ENCODE measurements at places on chromosomes 4 and X.

- no peak for DNase-seq
These were observed 10.7 kb downstream of the USP9X start for GRCh38 chrX:41095908-41096307.

GRCh38 chrX:113260474-113260873 is 419.8 kb upstream of the AMOT start:
- no peak for DNase-seq

- no peak for DNase-seq
These were observed 23.9 kb downstream of the MOB1B start for GRCh38 chr4:70925899-70926635.

DNA sequence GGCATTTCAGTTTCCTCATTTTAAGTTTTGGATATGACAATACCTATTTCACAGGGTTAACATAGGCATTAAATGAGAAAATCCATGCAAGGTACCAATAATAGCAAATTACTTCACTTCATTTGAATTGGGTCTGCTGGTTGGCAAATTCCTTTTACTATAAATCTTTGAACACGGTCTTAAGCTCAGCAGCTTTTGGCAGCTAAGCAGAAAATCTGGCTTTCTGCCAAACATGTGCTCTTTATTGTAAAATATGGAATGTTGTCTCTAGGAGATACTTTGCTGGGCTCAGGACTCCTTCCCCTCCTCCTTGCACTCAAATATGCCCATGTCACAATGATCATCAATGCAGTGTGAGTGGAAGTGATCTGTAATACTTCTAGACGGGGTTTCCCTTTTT is 16.8 kb upstream of the DMP1 start:
- DNase-seq: peak; percentile 9

GRCh38 chr4:6402566-6403399 is 69.6 kb downstream of the PPP2R2C start:
- no peak for DNase-seq

- no peak for DNase-seq
These were observed 28.2 kb downstream of the ANXA5 start for GRCh38 chr4:121668368-121669162.

DNA sequence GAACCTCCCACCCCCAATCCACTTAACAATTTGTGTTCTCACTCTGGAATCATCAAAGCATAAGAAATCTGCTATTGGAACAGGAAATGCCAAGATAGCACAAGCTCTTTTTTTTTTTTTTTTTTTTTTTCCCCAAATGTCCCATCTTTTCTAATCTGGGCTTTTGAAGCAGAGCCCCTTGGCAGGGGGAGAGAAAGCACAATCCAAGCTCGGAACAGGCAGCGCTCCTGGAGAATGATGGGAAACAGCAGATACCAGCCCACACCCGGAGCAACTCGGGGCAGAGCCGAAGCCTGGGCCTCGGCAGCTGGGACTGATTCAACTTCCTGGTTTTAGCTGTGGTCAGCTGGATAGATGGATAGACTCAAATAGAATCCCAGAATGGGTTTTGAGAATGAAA is 235.1 kb downstream of the QDPR start:
- DNase-seq: no peak

DNA sequence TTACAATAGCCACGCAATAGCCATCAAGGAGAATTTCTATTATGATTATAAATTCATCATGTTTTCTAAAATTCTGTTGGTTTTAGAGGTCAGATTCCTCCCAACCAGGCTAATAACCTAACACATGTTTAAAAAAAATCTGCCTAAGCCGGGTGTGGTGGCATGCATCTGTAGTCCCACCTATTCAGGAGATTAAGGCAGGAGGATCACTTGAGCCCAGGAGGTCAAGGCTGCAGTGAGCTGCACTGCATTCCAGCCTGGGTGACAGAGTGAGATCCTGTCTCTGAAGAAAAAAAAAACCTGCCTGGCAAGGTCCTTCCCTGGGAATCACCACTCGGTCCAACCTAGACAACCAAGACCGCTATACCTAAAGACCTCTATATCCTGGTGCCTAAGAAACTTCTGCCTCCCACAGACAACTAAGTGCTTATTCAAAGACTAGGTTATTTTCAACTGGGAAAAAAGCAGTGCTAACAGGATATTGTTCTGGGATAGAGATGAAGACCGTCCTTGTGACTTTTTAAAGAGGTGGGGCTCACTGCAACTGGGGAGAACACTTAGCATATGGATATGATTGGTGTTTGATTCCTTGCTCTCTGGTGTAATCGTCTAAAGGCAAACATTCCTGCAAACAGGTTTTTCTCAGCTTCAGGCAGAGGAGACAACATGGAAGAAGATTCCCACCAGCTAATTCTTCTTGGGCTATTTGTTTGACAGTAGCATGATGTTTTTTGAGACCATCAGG is 18.2 kb downstream of the ATP1B4 start:
- DNase-seq: no peak

- DNase-seq: no peak
These were observed 7.5 kb downstream of the ASB5 start for GRCh38 chr4:176261481-176261880.

GRCh38 chr4:95516528-95517017 is 32.2 kb downstream of the UNC5C start:
- no peak for DNase-seq

GRCh38 chr4:152997288-152997687 is 61.2 kb downstream of the FHDC1 start:
- DNase-seq: peak; percentile 90

- DNase-seq: no peak
These were observed 194.4 kb downstream of the TMA16 start for GRCh38 chr4:163688856-163689255.

- DNase-seq: no peak
These were observed 115.5 kb downstream of the JADE1 start for GRCh38 chr4:128924951-128925350.

DNA sequence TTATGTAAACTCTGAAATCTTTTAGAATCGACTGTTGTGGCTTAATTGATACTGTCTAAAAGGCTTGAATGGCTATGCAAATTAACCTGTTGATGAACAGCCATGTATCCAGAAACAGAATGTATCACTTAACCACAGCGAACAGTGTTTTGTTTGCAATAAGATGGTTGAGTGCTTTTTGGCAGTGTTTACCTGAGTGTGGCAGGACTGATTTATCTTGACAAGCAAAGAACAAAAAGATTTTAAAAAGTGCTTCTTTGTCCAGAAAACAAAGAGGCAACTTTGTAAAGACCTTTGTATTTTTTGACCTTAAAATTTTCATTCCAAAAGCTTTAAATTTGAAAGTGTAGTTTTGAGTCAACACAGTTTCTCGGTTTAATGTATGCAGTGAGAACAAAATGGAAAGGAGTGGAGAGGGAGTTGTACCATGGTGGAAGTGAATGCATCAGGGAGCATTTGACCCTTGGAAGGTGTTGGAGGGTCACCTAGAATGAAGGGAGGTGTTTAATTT is 18.0 kb downstream of the ARHGAP10 start:
- DNase-seq: no peak

- no peak for DNase-seq
These were observed 33.3 kb downstream of the REST start for GRCh38 chr4:56940971-56941370.

DNA sequence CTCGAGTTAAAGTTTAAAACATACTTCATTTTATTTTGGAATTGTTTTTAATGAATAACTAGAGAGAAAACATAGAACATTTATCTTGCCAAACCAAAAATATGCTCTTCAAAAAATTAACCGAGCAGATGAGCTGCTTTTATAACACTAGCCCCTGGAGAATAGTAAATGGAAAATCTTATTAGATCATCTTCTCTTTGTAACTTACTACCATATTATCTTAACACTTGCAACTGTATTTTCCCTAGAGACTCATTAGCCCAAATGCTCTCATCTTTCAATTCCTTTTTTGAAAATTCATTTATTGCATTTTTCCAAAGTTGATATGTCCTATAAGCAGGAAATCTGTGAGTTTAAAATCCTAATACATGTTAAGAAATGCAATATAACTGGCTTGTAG is 143.3 kb downstream of the CAMK2D start:
- DNase-seq: no peak

- peak; percentile 68 for DNase-seq
These were observed 29.6 kb downstream of the TRIM2 start for GRCh38 chr4:153233761-153234371.

- DNase-seq: no peak
These were observed 55.7 kb downstream of the LINC00632 start for GRCh38 chrX:140765043-140765784.

DNA sequence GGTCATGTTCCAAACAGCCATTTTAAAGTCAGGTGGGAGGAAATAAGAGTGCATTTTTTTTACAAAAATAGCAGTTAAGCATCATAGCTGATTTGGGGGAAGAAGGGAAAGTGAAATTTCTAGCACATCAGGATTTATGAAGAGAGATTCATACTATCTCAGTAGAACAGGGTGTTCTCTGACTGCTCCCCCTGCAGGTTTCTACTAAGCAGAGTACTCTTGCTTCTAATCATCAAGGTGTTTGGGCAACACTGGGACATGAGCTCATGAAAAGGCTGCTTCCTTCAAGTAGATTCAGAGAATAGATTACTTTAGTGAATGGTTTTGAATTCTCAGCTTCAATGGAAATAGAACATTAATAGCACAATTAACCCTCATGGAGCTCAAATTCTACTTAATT is 591.4 kb upstream of the PCDH10 start:
- DNase-seq: no peak

DNA sequence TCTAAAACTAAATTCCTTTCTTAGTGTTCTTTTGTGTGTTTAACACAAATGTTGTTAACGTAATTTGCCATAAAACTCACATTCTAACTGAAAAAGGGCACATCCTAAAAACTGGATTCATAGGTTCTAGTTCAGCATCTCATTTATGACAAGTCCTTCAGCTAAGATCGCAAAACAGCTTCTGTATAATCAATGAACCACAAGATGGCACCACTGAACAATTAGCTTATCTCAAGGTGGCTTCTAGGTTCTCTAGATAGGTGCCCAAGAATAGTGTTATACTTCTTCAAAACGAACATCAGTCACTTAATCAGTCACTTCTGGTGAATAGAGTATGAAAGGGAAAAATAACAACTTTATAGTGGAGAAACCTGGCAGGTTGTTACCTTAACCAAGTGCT is 54.3 kb downstream of the NRK start:
- DNase-seq: peak; percentile 61
